ENCODE measurements at places on chromosomes 13 and 19. TPM values are rescaled to one million over a fixed set of nuclear protein-coding genes. Genes with fewer than 3 reads are reported as not detected.

The CYP2B6 gene
- total RNA-seq, result not detected

DNA sequence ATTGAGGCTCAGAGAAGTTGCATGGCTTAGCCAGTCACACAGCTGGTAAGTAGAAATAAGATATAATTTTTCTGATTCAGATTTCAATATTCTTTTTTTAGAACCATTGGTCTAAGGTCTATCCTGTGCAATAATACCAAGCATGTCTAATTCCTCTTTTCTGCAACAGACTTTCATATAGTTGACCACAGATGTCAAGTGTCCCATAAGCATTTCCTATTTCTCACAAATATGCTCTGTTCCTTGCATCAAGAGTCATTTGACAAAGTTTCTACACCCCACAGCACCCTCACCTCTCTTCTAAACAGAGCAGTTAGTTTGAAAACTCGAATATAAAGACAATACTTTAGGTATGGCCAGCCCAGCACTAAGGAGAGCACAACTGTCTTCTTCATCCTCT is 26.8 kb upstream of the SACS start:
- no peak for DNase-seq
- no peak overlapping the region for H3K4me3 ChIP-seq
- no peaks in the 10 kb centered on the region for H3K36me3 ChIP-seq

DNA sequence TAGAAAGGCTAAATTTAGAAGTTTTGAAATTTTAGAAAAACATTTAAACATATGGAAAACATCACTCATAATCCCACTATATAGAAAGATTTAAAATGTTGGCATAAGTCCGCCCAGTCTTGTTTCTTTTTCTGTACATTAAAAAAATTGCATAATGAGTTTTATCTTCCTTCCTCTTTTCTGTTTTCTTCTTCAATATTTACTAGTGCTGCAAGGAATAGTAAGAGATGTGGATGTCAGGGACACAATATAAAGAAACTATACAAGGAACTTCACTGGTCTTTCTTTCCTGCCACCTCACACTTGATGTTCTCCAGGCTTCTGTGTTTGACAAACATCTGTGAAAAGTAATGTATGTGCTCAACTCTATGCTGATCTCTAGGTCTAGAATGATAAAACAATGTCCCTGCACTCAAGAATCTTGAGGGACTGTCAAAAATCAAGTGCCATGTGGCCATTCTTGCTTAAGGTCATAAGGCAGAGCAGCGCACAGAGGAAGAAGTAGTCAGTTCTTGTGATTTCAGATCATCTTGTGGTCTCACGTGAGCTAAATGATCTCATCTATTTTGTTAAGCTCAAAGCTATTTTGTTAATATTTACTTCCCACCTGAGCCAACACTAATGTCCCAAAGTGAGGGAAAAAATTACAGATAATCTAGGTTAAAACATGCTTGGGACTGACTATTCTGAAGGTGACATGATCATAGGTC is 186.9 kb upstream of the OBI1 start:
- H3K4me1 ChIP-seq, result no peaks in the 10 kb centered on the region
- no peak overlapping the region for H3K27ac ChIP-seq
- H3K4me3 ChIP-seq, result no peak overlapping the region
- no peaks in the 10 kb centered on the region for H3K36me3 ChIP-seq
- H3K27me3 ChIP-seq, result no peaks in the 10 kb centered on the region

DNA sequence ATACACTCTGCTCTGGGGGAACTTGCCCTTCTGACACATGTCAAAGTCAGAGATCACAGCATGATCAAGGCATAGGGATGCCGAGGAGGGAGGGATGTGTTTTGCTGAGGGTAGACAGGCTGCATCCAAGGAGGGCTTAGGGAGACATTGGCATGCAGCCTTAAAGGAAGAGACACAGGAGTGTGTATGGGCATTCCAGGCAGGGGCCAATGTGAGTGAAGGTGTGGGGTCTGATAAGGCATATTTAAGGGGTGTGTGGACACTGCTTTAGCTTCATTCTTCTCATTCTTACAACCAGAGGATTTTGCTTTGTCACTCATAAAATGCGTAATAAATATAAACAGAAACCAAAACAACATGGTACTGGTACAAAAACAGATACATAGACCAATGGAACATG is 193.4 kb downstream of the RGCC start:
- H3K27me3 ChIP-seq, result no peaks in the 10 kb centered on the region
- no peaks in the 10 kb centered on the region for H3K36me3 ChIP-seq
- H3K4me3 ChIP-seq, result no peak overlapping the region

GRCh38 chr19:10836479-10837330 is 693 bp upstream of the TMED1 start:
- peak overlapping the region; percentile 71 for H3K4me3 ChIP-seq
- DNase-seq, result peak; percentile 90
- peak overlapping the region; percentile 99 for H3K27ac ChIP-seq
- H3K27me3 ChIP-seq, result no peaks in the 10 kb centered on the region
- peaks cover 7% of the 10 kb centered on the region for H3K4me1 ChIP-seq
- peaks cover 8% of the 10 kb centered on the region for H3K36me3 ChIP-seq

The CYP4F2 gene
- 83.0 TPM for total RNA-seq

The PSG11 gene
- total RNA-seq, result not detected

The APOC4 gene
- total RNA-seq, result not detected

The CPB2 gene
- total RNA-seq, result not detected

The DLL3 gene
- not detected for total RNA-seq

DNA sequence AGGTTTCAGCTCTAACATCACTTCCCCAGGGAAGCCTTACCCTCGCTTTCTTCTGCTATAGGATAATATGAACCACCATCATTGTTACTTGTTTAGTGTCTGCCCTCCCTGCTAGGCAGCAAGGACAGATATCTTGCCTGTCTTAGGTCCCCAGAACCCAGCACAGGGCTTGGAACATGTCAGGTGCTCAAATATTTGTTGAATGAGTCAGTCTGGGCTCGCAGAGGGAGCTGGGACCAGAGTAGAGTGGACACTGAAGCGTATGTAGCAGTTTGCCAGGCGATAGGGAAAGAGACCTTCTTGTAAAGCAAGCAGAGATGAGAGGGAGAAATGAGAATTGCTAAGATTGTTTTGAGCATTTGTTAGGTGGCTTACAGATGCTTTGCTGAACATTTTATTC is 11.7 kb downstream of the BCKDHA start:
- H3K4me3 ChIP-seq, result no peak overlapping the region
- DNase-seq, result no peak
- H3K27ac ChIP-seq, result no peak overlapping the region
- no peaks in the 10 kb centered on the region for H3K27me3 ChIP-seq
- no peaks in the 10 kb centered on the region for H3K4me1 ChIP-seq

The LILRB2 gene
- total RNA-seq, result 0.11 TPM

DNA sequence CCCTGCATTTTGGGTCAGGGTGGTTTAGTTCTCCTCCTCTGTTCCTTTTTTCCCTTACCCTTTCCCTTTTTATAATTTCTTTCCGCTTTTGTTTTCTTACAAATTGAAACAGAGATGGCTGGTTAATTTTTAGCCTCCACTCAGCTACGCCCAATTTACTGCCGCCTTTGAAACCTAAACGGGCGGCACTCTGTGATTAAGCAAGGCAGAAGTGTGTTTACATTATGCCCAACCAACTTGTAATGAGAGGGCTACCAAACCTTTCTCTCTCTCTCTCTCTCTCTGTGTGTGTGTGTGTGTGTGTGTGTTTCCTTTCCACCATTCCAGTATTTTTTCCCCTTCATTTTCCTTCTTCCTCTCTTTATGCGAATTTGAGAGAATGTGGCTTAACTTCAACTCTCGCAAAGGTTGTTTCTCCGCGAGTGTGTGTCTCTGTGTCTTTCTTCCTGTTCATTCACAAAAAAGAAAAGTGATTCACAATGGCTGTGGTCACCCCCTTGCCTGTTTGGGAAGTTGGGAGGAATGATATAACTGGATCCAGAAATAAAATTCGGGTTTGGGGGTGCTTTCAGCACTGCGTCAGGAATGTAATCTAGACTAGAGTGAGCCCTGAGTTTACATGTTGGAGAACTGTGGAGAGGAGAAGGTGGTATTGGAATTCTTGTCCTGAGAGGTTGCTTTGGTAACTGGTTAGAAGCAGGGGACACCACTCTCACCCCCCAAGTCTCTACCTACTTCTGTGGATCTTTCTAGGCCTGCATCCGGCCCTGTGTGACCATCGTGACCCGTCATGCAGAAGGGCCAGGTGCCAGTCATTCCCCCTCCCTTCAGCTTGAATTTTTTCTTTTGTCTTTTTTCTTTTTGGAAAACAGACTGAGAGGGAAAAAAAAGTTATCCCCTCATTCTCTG is 31.4 kb downstream of the NFIX start:
- H3K4me3 ChIP-seq, result peak overlapping the region; percentile 67
- peaks cover 14% of the 10 kb centered on the region for H3K4me1 ChIP-seq
- H3K27me3 ChIP-seq, result no peaks in the 10 kb centered on the region
- DNase-seq, result no peak
- peak overlapping the region; percentile 97 for H3K27ac ChIP-seq

DNA sequence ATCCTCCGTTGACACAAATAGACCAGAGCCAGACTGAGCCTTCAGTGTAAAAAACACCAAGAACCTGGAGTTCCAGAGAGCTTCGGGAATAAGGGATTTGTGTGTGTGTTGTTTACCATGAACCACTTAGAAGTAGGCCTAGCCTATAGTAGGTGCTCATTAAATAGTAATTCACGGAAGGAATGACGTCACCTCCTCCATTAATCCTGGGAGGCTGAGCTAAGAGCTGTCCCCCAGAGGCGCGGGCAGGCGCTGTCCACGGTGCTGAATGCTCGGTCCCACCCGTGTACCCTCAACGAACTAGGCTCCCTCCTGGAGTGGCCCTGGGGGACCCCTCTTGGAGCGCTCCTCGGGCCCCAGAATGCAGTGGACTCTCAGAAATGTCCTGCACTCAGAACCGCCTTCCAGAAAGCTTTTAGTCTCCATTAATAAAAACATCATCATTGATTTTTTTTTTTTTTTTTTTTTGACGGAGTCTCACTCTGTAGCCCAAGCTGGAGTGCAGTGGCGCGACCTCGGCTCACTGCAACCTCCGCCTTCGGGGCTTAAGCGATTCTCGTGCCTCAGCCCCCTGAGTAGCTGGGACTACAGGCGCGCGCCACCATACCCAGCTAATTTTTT is 6.5 kb downstream of the UNC13A start:
- no peak overlapping the region for H3K4me3 ChIP-seq
- H3K36me3 ChIP-seq, result no peaks in the 10 kb centered on the region
- H3K4me1 ChIP-seq, result peaks cover 15% of the 10 kb centered on the region
- no peak for DNase-seq
- no peak overlapping the region for H3K27ac ChIP-seq

- H3K27me3 ChIP-seq, result no peaks in the 10 kb centered on the region
- H3K4me1 ChIP-seq, result peaks cover 70% of the 10 kb centered on the region
- H3K36me3 ChIP-seq, result no peaks in the 10 kb centered on the region
- H3K27ac ChIP-seq, result peak overlapping the region; percentile 85
- H3K4me3 ChIP-seq, result no peak overlapping the region
These were observed 9.1 kb downstream of the SPINT2 start for GRCh38 chr19:38273499-38273898.

The ATCAY gene
- not detected for total RNA-seq

- DNase-seq, result no peak
- H3K27me3 ChIP-seq, result no peaks in the 10 kb centered on the region
- no peak overlapping the region for H3K27ac ChIP-seq
- H3K36me3 ChIP-seq, result no peaks in the 10 kb centered on the region
- no peaks in the 10 kb centered on the region for H3K4me1 ChIP-seq
These were observed 331.3 kb downstream of the NDFIP2 start for GRCh38 chr13:79812070-79812850.

DNA sequence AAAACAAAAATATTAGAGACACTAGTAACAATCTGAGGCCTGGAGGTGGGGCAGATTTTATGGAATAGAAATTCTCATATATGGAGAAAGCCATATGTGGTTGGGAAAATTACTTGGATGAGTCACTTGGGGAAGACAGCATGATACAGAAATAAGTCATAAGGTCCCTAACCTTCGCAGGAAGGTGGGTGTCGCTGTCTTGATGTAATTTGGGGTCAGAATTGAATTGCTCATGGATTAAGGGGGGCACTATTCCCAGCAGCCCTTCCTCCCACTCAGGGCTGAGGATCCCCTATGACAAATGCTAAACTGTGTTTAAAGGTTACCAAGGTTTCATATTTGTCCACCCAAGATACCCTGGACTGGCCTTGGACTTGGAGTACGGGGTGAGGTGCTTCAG is 5.0 kb downstream of the RDH8 start:
- DNase-seq, result no peak
- no peaks in the 10 kb centered on the region for H3K4me1 ChIP-seq
- no peak overlapping the region for H3K4me3 ChIP-seq
- H3K36me3 ChIP-seq, result no peaks in the 10 kb centered on the region

The CASP14 gene
- not detected for total RNA-seq

DNA sequence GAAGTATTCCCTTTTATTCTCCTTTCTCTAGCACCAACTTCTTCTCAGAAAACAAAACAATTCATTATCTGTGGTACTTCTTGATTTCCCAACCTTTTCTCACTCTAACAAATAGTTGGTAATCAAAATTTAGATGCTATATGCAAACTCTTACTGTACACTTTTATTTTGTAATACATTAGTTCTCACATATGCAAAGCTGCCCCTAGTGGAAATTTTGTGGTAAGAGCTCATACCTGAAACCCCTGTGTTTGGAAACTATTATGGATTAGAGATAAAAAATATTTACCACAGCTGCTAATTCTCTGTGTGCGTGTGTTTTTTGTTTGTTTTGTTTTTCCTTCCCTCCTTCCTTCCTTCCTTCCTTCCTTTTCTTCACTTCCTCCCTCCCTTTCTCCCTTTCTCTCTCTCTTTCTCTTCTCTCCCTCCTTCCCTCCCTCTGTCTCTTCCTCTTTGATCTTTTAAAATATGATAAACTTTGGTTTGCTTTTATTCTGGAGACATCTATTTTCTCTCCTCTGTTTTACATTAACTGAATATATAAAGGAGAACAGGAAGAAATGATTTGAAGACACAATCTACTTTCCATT is 537.4 kb downstream of the SLITRK6 start:
- no peaks in the 10 kb centered on the region for H3K36me3 ChIP-seq
- H3K27ac ChIP-seq, result no peak overlapping the region
- DNase-seq, result no peak

The C1QTNF9B gene
- not detected for total RNA-seq

DNA sequence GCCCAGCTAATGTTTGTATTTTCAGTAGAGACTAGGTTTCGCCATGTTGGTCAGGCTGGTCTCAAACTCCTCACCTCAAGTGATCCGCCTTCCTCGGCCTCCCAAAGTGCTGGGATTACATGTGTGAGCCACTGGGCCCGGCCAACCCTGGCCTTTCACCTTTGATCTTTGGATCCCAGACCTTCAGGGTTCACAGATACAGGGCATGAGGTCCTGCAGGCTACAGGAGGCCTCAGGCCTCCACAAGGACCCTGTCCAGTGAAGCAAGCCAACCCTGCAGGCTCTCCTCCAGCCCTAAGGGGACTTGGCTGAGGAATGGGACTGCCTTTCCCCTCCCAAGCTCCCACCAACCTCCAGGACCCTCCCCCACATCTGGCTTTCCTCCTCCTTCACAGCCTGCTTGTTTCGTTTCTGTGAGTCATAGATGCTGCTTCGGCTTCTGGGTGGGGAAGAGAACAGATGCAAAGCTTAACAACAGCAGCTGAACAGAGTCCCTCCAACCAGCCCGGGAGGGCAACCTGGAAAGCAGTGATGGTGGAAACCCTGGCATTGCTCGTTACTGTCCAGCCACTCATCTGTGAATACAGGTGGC is 11.8 kb downstream of the ARHGEF18 start:
- no peak for DNase-seq
- no peaks in the 10 kb centered on the region for H3K27me3 ChIP-seq

The ZNF439 gene
- total RNA-seq, result 2.3 TPM
